ENCODE measurements at places on chromosomes 4 and X.

DNA sequence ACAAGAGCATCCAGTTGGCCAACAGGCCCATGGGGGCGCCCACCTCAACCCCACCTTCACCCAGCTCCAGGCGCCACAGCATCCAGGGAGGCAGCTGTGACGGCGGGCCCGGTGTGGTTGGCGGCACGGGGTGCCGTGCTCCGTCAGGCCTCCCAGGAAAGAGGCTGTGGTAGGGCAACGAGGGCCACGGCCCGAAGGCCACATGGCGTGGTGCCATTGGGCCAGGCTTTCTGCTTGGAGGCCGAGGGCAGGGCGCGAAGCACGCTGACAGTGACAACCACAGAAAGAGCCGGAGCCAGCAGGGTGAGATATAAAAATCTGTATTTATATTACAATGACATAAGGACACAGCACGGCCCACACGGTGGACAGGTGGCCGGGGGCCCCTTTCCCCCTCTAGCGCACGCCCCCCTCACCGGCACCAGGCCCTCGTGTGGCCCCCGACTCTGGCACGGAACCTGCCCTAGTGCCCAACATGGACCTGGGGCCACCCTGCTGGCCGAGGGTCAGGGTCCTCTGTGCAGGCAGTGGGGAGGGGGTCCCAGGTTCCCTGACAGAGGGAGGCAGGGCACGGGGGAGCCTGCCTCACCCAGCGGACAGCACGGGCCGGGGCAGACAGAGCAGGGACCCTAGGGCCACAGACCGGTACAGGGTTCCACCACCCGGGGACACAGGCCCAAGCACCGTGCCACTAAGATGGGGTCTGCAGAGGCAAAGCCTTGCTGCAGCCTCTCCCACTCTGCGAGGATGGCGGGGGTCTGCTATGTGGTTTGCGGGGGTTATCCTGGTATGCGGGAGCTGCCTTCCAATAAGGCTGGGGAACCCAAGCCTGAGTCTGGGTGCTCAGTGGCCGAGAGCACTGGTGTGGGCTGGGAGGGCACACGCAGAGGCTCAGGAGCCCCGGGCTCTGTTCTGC, 5.5 kb upstream of the HAUS3 start:
- no peak for DNase-seq

DNA sequence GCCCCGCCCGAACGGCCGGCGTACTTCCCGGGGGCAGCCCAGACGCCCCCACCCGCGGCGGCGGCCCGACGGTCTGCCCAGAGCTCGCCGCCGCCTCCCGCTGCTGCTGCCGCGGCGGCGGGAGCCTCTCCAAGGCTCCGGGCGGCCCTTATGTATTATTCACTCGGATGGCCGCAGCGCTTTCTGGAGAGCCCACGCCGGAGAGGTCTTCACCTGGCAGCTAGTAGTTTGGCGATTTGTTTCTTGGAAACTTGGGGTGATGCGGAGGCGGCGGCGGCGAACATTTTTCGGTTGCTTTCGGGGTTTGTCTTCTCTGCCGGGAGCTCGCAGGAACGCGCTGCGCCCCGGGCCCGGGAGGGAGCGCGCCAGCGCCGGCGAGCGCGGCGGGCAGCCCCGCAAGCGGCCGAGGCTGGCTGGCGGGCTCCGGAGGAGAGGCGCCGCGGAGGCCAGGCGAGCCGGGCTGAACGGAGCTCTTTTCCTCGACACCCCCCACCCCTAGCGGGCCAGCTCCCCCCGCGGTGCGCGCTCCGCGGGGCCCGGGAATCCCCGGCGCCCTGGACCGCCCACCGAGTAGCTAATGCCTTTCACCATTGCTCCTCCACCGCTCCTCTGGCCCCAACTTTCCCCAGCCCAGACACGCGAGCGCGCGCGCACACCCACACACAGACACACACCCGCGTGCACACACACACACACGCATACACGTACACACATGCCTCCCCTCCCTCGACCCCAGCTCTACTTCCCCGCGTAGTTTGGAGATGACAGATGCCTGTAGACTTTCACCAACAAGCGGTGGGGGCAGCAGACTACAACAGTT, 113.5 kb downstream of the DHX15 start:
- DNase-seq: peak; percentile 60

DNA sequence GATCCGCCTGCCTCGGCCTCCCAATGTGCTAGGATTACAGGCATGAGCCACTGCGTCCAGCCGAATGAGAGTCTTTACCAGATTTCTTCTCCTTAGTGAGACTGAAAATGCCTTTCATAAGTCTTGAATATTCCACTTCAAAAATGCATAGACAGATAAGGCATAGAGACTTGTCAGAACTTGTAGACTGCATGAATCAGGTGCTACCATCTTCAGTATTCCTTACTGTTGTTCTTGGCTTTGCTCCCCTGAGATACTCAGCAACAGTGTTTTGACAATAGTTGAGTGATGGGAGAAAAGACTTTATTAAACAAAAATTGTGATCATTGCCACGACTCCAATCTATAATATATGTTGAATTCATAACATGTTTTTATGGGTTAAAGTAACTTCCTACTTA, 11.0 kb downstream of the TKTL2 start:
- DNase-seq: no peak

DNA sequence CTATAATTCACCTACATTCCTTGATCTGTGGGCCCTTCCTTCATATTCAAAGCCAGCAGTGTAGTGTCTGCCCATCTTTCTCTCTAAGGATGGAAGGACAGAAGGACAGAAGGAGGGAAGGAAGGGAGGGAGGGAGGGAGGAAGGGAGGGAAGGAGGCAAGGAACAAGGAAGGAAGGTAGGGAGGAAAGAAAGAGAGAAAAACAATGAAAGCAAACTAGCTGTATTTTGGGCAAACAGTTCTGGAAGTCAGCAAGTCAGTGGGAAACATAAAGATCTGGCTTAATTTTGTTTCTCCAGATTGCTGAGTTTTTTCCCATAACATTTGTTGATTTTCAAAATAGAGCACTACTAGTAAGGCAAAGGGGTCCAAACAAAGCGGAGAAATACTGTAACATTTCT, 555.2 kb upstream of the EPHA5 start:
- no peak for DNase-seq

DNA sequence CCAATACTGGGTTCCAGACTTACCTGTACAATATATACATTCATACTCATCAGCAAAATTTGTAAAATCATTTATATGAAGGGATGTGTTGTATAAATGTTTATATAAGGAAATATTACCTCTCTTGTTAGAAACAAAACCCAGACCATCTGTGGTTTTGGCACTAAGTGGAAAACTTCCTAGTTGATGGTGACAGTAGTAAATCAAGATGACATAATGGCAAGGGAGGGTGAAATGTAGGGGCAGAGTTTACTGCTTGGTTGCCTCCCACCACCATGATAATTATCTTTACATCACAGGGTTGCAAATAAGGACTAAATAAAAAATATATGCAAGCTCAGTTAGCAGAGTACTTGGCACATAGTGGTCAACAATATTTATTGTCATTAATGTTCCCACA, 365.3 kb upstream of the TEX13C start:
- no peak for DNase-seq

GRCh38 chr4:1872870-1873269, 1.7 kb downstream of the NSD2 start:
- DNase-seq: no peak

- no peak for DNase-seq
These were observed 82.8 kb downstream of the LNX1 start for GRCh38 chr4:53508446-53508845.

- no peak for DNase-seq
These were observed 49.1 kb downstream of the ARHGEF9 start for GRCh38 chrX:63735882-63736281.

GRCh38 chr4:105994061-105994460, 98.8 kb downstream of the NPNT start:
- DNase-seq: no peak

DNA sequence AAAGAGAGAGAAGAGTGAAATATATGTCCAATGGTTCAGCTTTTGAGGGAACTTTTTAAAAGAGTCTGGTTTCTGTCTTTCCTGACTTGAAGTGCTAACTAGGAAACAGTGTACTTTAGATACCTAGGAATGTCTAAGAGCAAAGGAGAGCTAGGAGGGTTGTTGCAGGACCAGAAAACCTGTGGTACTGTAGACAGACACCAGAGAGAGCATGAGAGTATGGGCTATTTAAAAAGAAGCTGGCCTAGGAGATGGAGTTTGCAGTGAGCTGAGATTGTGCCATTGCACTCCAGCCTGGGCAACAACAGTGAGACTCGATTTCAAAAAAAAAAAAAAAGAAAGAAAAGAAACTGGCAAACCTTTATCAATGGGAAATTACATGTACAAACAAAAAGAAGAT, 223.9 kb downstream of the FAT4 start:
- no peak for DNase-seq

DNA sequence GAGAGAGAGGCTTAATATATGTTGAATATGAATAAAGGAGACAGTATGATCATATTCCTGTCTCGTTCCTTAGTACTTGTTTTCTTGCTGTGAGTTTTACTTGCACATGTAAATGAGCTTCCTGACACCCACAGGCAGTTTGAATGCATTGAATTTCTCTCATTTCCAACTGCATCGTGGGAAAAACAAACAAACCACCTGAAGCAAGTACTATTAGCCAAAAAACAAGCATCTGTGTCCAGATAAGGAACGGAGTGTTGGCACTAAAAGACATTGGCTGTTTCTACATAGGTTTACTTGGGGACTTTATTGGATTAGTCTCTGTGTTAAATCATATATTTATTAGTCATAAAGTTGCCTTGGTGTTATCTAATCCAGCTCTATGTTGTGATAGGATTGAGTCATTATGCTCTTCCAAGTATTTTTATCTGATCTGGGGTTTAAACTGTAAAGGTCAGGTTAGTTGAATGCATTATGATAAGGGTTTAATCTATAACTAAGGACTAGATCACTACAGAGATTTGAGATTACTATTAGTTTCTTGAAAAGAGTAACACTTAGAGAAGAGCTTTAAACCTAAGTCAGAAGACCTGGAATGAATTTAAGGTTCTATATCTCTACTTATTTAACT, 339.0 kb upstream of the SPANXN4 start:
- DNase-seq: no peak

- DNase-seq: no peak
These were observed 193.9 kb downstream of the ANAPC10 start for GRCh38 chr4:144903953-144904711.
